ENCODE measurements at places on chromosomes 5 and 9.

GRCh38 chr5:138470322-138471051, 5.2 kb downstream of the EGR1 start:
- no peak for DNase-seq

- DNase-seq = no peak
Measured at GRCh38 chr5:111168608-111169007, 55.6 kb upstream of the CAMK4 start.

DNA sequence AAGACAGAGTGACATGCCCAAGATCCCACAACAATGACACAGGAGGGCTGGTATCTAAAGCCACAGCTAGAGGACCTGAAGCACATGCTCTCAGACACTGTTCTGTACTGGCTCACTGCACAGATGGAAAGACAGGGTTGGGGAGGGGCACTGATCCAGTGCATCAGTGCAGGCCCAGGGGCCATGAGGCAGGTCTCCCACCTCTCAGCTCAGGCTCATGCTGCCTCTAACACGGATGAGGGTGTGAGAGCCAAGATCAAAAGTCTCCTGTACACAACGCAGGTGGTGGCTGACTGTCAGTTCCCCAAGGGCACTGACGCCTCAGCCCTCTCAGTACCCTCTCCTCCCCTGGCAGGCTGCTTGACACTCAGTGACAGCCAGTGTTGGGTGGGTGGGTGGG, 10.9 kb downstream of the RAPGEF1 start:
- DNase-seq = no peak

- DNase-seq = no peak
Measured at GRCh38 chr5:56585999-56586691, 229.2 kb upstream of the MAP3K1 start.

GRCh38 chr5:154780128-154780527, 25.0 kb downstream of the LARP1 start:
- no peak for DNase-seq

GRCh38 chr9:88173378-88173999, 35.2 kb upstream of the SPATA31C2 start:
- DNase-seq = peak; percentile 61

- DNase-seq = no peak
Measured at GRCh38 chr5:1876660-1877064, 6.1 kb downstream of the IRX4 start.

Measured in SHP77 (cell line).